Activated CD8-positive, alpha-beta memory T cell treated with anti-CD3 and anti-CD28 coated beads for 4 hours (primary cell): ENCODE measurements at places on chromosomes 13 and 19.

- no peak for DNase-seq
Observed at GRCh38 chr19:14318873-14319272, 62.4 kb upstream of the ADGRE5 start.

- DNase-seq: no peak
Observed at GRCh38 chr13:103517768-103518102, 451.5 kb upstream of the SLC10A2 start.

GRCh38 chr19:3061182-3062161 lies 823 bp downstream of the TLE5 start:
- DNase-seq: peak; percentile 50

GRCh38 chr13:35723821-35724220 lies 247.3 kb upstream of the MAB21L1 start:
- DNase-seq: no peak

- no peak for DNase-seq
Observed at GRCh38 chr13:25447396-25447795, 75.6 kb downstream of the ATP8A2 start.

GRCh38 chr13:113774177-113775107 lies 15.4 kb downstream of the TMEM255B start:
- DNase-seq: no peak

GRCh38 chr19:8163759-8164158 lies 14.4 kb upstream of the FBN3 start:
- DNase-seq: no peak

- DNase-seq: no peak
Observed at GRCh38 chr13:67519356-67519755, 289.2 kb upstream of the PCDH9 start.
